ENCODE measurements at places on chromosomes 6 and 20. TPM values are rescaled to one million over a fixed set of nuclear protein-coding genes. Genes with fewer than 3 reads are reported as not detected.
A peak's percentile ranks its signal among the peaks of the same experiment; 100 is the strongest.

DNA sequence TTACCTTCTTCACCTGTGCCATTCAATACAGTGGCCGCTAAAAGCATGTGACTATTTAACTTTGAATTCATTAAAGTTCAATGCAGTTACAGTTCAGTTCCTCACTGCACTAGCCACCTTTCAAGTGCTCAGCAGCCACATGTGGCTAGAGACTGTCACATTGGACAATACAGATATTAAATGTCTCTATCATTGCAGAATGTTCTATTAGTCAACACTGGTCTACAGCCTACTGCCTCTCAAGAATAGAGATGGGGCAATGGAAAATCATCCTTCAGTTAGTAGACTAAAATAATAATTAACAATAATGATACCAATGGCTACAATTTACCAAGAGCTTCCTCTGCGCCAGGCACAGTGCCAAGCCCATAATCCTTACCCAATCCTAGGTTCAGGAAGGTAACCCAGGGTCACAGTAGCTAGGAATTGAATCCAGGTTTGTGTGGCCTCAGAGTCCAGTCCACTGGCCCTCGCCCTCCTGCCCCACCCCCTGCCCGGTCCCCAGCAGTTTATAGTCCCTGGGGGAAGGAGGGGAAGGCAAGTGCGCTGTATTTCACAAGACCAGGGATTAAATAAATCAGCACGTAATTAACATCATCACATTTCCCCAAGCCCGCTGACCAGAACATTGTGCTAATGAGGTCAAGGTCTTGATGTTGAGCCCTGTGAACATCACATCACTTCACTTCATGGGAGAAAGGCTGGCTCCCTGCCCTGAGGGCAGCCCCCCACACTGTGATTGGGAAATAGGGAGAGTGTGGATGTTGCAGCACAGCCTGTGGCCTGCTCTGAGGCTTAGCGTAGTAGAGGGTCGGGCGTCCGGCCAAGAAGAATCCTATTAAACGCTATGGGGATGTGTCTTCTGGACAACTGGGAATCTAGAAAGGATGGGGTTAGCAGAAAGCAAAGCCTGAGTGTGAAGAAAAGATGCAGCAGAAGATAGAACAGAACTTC is 147.2 kb downstream of the VEGFA start:
- no peak for DNase-seq

Gene SAPCD1
- 16.9 TPM for total RNA-seq

Gene TREML4
- not detected for total RNA-seq

Gene GLO1
- 77.1 TPM for total RNA-seq

Gene TNF
- not detected for total RNA-seq

GRCh38 chr20:33169176-33169794 is 1.3 kb downstream of the BPIFA2 start:
- DNase-seq, result no peak

Gene CALHM6
- not detected for total RNA-seq

GRCh38 chr20:47358672-47359529 is 2.4 kb upstream of the ZMYND8 start:
- DNase-seq, result peak; percentile 100

Measured in PC-9 (cell line).